Suprapubic skin (tissue), 4 donors: ENCODE measurements at places on chromosomes 1 and 21.

DNA sequence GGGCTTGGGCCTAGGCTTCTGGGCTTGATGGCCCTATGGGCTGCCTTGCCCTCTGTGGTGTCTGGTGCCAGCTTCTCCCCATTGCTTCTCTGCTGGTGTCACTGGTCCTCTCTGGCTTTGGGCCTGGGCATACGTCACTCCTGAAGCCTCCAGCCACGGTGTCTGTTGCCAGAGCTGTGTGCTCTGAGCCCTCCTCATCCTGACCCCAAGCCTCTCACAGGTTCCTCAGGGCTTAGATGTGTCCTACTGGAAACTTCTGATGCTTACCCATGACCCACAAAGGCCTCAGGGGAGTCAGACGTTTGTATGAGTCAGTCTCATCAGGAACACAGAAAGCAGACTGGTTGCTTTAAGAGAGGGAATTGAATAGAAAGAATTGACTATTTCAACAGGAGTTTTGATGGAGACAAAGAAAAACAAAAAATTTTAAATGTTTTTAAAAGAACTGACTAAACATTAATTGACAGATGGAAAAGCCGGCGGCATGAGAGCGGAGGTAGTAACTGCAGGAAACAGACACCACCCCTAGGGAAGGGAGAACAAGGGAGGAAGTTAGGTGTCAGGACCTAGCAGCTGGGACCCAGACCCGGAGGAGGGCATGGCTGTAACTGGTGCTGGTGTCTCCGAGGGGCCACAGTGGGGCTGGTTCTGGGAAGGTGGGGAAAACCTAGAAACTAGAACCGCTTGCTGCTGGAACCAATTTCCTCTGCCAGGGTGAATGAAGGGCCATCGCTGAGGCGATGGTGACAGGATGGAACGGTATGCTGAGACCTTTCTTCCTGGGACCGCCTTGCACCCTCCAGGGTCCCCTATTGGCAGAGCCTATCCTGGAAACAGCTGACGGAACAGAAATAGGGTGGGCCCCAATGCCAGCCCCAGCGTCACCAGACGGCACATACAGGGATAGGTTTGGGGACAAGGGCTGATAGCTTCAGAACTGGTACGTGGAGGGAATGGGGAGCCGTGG, 40.0 kb upstream of the CITED4 start:
- H3K4me1 ChIP-seq = peaks cover 37% of the 10 kb centered on the region
- H3K27ac ChIP-seq = peak overlapping the region; percentile 18
- H3K27me3 ChIP-seq = no peaks in the 10 kb centered on the region
- DNase-seq = no peak

GRCh38 chr1:209769171-209769904, 13.5 kb downstream of the TRAF3IP3 start:
- H3K27me3 ChIP-seq = no peaks in the 10 kb centered on the region
- no peak for DNase-seq
- H3K36me3 ChIP-seq = no peaks in the 10 kb centered on the region

DNA sequence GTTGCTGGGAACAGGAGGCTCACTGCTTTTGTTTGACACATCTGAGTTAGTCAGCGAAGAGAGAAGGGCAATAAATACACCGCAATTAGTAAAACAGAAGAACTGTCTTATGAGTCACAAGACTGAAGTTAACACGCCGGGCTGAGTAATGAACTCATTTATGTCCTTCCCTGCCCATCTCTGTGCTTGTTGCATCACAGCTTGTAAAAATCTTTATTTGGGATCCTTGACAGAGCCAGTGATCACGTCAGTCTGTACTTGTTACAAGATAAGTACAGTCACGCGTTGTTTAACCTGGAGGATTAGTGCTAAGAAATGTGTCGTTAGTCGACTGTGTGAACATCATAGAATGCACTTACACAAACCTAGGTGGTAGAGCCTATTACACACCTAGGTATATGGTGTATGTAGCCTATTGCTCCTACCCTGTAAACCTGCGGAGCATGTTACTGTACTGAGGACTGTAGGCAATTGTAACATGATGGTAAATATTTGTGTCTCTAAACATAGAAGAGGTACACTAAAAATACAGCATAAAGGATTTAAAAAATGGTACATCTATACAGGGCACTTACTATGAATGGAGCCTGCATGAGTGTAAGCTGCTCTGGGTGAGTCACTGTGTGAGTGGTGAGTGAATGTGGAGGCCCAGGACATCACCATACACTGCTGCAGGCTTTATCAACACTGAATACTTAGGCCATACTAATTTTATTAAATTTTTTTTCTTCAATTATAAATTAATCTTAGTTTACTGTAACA, 272.2 kb downstream of the TNR start:
- H3K4me3 ChIP-seq = no peak overlapping the region
- peaks cover 4% of the 10 kb centered on the region for H3K4me1 ChIP-seq
- no peaks in the 10 kb centered on the region for H3K36me3 ChIP-seq
- H3K27me3 ChIP-seq = peaks cover 13% of the 10 kb centered on the region
- no peak for DNase-seq
- H3K27ac ChIP-seq = no peak overlapping the region

DNA sequence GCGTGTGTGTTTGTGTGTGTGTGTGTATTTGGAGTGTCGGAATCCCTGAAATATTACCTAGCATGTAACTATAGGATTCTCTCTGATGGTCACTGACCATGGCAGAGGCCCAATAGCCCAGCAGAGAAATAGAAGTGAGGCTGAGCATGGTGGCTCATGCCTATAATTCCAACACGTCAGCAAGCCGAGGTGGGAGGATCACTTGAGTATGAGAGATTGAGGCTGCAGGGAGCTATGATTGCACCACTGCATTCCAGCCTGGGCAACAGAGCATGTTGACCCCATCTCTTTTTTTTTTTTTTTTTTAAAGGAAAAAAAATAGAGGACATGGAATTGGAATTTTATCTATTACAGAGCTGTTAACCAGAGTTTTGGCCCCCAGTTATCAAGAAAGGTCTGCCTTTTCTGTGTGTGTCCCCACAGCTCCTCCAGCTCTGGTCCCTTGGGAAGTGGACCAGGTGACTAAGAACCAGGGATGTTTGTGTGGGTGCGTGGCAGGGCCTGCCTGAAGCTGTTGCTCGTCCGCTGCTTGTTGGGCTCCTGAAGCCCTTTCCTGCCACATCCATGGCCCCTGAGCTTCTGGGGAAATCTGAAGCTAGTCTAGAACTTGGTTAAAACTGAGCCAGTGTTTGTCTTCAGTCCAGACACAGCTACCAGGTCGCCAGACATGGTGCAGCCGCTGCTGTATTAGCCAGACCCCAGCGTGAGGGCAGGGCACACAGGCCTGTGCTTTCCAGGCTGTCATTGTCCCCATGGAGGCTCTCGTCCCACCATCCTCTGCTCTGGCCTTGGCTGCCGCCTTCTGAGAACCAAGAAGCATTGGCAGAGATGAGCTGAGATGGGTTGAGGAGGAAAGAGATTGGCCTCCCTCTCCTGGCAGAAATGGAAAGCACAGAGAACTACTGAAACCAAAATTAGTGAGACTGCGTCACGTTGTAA, 25.5 kb downstream of the CAPN9 start:
- H3K27me3 ChIP-seq = peaks cover 6% of the 10 kb centered on the region
- no peak overlapping the region for H3K27ac ChIP-seq
- no peak overlapping the region for H3K4me3 ChIP-seq
- no peaks in the 10 kb centered on the region for H3K36me3 ChIP-seq

- H3K27ac ChIP-seq = no peak overlapping the region
- H3K36me3 ChIP-seq = no peaks in the 10 kb centered on the region
- no peak overlapping the region for H3K4me3 ChIP-seq
- DNase-seq = no peak
Measured at GRCh38 chr1:53166366-53166765, 23.9 kb upstream of the SLC1A7 start.

DNA sequence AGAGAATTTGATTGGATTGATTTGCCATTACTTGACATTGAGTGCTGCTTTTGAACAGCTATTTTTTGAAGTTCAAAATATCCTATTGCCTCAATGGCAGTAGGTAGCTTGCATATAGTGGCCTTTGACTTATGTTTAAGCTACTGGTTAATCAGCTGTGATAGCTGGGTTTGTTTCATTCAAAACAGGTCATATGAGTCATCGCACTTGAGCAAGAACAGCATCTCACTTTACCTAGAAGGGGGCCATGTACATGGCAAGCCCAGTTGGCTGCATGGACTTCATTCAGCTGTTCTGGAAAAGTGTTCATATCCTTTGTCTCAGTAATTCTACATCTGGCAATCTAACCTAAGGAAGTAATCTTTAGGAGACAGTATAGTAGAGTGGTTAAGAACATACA, 29.0 kb upstream of the ARID1A start:
- H3K36me3 ChIP-seq = no peaks in the 10 kb centered on the region
- H3K27me3 ChIP-seq = no peaks in the 10 kb centered on the region
- no peak for DNase-seq
- no peaks in the 10 kb centered on the region for H3K4me1 ChIP-seq
- no peak overlapping the region for H3K4me3 ChIP-seq
- H3K27ac ChIP-seq = no peak overlapping the region

GRCh38 chr1:63892632-63893395, 119.0 kb downstream of the ROR1 start:
- no peak overlapping the region for H3K4me3 ChIP-seq
- H3K4me1 ChIP-seq = no peaks in the 10 kb centered on the region
- H3K27ac ChIP-seq = peak overlapping the region; percentile 42
- H3K36me3 ChIP-seq = no peaks in the 10 kb centered on the region
- no peaks in the 10 kb centered on the region for H3K27me3 ChIP-seq
- no peak for DNase-seq

DNA sequence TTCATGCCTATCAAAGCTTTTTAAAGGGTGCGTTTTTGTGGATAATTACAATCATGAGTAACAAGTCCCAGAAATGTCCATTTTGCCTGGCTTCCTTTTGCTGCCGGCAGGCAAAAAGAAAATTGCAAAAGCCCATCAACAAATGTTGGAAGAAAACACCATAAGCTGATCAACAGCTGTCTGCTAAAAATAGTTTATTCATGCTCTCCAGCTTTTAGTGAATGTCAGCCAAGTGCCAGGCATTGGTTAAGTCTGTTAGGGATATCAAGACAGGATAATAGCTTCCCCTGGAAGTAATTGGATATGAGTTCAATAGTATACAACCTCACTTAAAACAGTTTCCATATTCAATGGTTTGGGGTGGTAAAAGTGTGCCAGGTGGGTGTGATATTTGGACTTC, 13.6 kb upstream of the AGMAT start:
- H3K4me3 ChIP-seq = no peak overlapping the region
- no peaks in the 10 kb centered on the region for H3K36me3 ChIP-seq
- no peak for DNase-seq

GRCh38 chr1:246219508-246220030, 287.5 kb downstream of the SMYD3 start:
- no peaks in the 10 kb centered on the region for H3K4me1 ChIP-seq
- H3K36me3 ChIP-seq = no peaks in the 10 kb centered on the region
- no peak overlapping the region for H3K27ac ChIP-seq

DNA sequence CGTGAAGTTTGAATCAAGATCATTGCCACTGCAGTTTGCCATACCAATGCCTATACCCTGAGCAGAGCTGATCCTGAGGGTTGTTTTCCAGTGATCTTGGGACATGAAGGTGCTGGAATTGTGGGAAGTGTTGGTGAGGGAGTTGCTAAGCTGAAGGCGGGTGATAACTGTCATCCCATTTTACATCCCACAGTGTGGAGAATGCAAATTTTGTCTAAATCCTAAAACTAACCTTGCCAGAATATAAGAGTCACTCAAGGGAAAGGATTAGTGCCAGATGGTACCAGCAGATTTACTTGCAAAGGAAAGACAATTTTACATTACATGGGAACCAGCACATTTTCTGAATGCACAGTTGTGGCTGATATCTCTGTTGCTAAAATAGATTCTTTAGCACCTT, 78.6 kb downstream of the FMN2 start:
- H3K4me1 ChIP-seq = no peaks in the 10 kb centered on the region
- DNase-seq = no peak
- H3K27me3 ChIP-seq = no peaks in the 10 kb centered on the region
- no peak overlapping the region for H3K4me3 ChIP-seq
- H3K27ac ChIP-seq = no peak overlapping the region

DNA sequence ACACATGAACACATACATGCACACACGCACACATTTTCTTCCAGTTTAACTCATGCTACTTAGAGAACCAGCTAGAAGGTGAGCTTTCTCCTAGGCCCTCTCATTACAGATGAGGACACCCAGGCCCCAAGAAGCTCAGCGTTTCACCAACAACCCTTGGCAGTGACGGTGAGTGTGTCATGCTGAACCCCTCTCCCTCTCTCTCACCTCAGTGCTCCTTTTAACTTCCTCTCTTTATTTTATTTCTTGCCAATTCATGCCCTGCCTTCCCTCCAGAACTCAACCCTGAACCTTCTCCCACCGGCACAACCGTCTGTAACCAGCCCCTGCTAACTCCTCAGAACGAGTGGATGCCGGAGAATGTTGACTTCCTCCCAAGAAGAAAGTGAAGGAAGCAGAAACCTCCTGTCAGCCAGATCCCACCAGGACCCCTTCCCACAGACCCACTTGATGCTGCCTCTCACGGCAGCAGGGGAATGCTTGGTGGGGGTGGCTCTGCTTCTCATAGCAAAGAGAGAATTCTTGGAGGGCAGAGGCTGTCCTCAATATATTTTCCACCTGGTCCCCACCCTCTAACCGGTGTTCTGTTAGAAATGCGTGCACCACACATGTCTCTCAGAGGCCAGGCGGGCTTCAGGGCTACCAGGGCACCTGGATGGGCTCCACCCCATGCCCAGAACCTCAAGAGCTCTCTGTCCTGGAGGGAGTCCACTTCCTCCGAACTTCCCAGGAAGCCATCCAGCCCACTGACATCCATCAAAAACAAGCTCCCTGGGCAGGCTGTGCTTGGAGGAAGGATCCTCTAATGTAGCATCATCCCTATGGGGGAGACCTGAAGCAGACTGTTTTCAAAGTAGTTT, 134.0 kb downstream of the TOMM20 start:
- H3K27ac ChIP-seq = no peak overlapping the region
- no peaks in the 10 kb centered on the region for H3K27me3 ChIP-seq
- no peak overlapping the region for H3K4me3 ChIP-seq

- H3K4me3 ChIP-seq = no peak overlapping the region
- no peaks in the 10 kb centered on the region for H3K27me3 ChIP-seq
- no peak overlapping the region for H3K27ac ChIP-seq
- peaks cover 25% of the 10 kb centered on the region for H3K36me3 ChIP-seq
Measured at GRCh38 chr1:9361630-9362260, 69.1 kb downstream of the SPSB1 start.

GRCh38 chr1:66684353-66684752, 67.9 kb upstream of the DYNLT5 start:
- H3K4me3 ChIP-seq = no peak overlapping the region
- no peaks in the 10 kb centered on the region for H3K36me3 ChIP-seq
- DNase-seq = no peak
- H3K27ac ChIP-seq = no peak overlapping the region
- H3K27me3 ChIP-seq = no peaks in the 10 kb centered on the region
- no peaks in the 10 kb centered on the region for H3K4me1 ChIP-seq

GRCh38 chr1:226598455-226598849, 49.9 kb downstream of the STUM start:
- no peaks in the 10 kb centered on the region for H3K36me3 ChIP-seq
- H3K27me3 ChIP-seq = no peaks in the 10 kb centered on the region
- H3K4me1 ChIP-seq = peaks cover 18% of the 10 kb centered on the region
- no peak overlapping the region for H3K4me3 ChIP-seq
- DNase-seq = no peak

GRCh38 chr1:42189931-42190853, 25.6 kb upstream of the GUCA2A start:
- H3K36me3 ChIP-seq = peaks cover 46% of the 10 kb centered on the region
- no peaks in the 10 kb centered on the region for H3K27me3 ChIP-seq
- H3K27ac ChIP-seq = no peak overlapping the region
- no peak for DNase-seq
- H3K4me3 ChIP-seq = no peak overlapping the region
